Melanocyte of skin (primary cell): ENCODE measurements at places on chromosomes 5 and 9. TPM values are rescaled to one million over a fixed set of nuclear protein-coding genes. Genes with fewer than 3 reads are reported as not detected.

RIC1 gene
- total RNA-seq, result 27.5 and 44.3 TPM in 2 replicates

GALNT10 gene
- total RNA-seq, result 11.7 and 17.6 TPM in 2 replicates

IFNB1 gene
- 0.77 and 2.0 TPM in 2 replicates for total RNA-seq

PCDHGA10 gene
- total RNA-seq, result 4.5 and 11.3 TPM in 2 replicates

SLC4A9 gene
- not detected in 2 replicates for total RNA-seq

FGFR4 gene
- 4.5 and 5.7 TPM in 2 replicates for total RNA-seq

CDKN2B-AS1 gene
- total RNA-seq, result 2.3 and 3.4 TPM in 2 replicates

EMB gene
- total RNA-seq, result 6.7 and 15.0 TPM in 2 replicates

LIX1 gene
- not detected in 2 replicates for total RNA-seq

SLC1A1 gene
- total RNA-seq, result 1.7 and 5.6 TPM in 2 replicates

PCDHB14 gene
- not detected in 2 replicates for total RNA-seq

PCDHGA9 gene
- 1.4 and 5.1 TPM in 2 replicates for total RNA-seq

PITX1 gene
- total RNA-seq, result not detected in 2 replicates

HINT1 gene
- 159 and 195 TPM in 2 replicates for total RNA-seq

PLPPR1 gene
- total RNA-seq, result not detected in 2 replicates

SPATA31A3 gene
- total RNA-seq, result not detected in 2 replicates

CHSY3 gene
- total RNA-seq, result 9.8 and 11.7 TPM in 2 replicates

HBEGF gene
- 1.8 and 3.1 TPM in 2 replicates for total RNA-seq
